ENCODE measurements at places on chromosomes 12 and 14.

- DNase-seq: no peak
Observed at GRCh38 chr14:72617391-72618031, 276.4 kb downstream of the DPF3 start.

DNA sequence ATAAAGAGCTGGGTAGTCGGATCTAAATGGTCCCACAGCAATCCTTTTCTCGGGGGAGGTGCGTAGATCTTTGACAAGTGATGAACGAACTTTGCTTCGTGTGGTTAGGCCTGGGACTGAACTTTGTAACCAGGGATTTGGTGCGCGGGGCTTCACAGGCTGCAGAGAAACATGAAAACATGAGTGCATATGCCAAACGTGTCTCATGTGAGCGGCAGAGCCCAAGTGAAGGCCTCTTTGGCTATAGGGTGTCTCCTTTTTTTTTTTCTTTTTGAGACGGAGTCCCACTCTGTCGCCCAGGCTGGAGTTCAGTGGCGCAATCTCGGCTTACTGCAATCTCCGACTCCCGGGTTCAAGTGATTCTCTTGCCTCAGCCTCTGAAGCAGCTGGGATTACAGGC, 12.0 kb upstream of the RIOX1 start:
- no peak for DNase-seq

DNA sequence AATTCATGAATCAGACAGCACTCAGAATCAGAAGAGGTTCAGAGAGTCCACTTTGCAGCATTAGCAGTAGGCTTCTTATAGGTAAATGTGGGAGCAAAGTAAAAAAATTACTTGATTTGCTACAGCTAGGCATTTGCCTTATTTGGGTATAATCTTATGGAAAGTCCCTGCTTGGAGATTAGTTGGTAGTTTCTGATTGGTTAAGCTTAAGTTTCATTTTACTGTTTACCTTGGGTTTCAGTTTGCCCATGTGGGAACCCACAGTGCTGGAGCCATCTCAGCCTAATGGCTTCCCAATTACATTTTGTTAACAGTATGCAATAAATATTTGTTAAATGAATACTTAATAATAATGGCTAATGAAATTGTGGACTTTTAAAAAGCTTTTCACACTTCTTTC, 311.0 kb upstream of the FLRT2 start:
- DNase-seq: no peak

DNA sequence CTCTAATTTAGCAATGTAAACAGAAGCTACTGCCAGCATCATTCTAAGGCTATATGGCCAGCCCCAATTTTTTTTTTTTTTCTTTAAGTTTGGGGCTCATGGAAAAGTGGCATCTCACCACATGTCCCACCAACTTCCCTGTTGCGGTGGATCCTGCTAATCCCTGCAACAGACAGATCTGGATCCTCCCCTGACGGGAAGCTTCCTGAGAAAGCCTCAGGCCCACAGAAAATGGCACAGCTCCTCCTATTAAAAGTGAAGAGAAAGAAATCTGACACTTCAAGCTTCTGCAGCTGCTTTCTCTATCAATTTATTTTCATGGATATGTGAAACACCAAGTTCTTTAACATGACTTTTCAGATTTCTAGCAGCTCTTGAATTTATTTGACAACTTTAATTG, 433.8 kb upstream of the DCN start:
- no peak for DNase-seq

DNA sequence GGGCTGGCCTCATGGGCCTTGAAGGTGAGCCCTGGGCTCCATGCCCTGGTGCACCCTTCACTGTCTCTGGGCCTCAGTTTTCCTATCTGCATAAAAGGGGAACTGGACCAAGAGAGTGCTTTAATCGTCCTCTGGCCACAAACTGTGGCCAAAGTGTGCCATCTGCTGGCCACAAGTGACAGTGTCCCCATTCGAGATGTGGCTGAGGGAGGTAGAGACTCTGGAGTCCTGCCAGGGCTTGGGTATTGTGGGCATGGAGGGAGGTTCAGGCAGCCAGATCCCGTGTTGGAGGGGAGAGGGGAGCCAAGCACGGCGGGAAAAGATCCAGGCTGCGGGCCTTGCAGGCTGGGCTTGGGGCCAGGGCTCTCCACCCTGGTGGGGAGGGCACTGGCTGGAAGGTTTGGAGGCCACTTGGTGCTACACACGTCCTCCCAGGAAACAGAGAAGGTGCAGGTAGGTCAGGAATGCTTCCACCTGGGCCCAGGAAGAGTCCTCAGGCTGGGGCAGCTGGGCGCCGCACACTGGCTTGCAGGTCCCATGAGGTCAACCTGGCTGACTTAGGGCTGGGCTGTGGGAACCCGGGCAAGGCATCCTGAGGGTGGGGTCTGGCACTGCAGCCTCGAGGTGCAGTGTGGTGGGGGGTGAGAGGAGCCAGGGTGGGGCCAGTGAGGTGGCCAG, 7.3 kb upstream of the KIF26A start:
- DNase-seq: peak; percentile 4

DNA sequence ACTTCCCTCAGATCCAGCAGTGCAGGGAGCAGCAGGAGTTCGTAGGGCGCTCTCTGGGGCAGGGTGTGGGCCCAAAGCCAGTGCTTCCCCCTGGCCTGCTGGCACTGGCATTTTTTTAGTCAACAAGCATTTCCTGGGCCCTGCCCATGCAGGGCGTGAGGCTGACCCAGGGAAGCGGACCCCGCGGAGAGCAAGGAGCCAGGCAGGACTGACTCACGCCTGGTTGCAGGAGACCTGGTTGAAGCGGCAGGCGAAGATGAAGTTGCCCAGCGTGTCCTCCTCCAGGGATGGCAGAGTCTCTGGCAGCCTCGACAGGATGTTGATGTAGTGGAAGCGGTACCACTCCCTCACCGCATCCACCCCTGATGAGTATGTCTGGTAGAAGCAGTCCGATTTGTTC, 13.5 kb downstream of the SCNN1A start:
- DNase-seq: no peak

DNA sequence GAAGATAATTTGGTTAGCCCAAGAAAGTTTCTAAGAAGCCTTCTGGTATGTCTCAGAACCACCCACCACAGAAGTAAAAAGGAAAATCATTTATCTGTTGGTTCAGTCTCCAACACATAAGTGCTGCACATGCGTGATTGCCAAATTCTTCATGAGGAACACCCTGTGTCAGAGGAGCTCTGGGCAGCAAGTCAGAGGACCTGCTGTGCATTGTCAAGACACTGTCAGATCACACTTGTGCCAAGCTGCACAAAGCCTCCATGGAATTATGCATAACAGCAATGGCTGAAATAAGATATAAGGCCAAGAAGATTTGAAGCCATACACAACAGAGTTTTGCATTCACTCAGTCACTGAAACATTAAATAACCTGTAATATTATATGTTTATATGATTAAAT, 1304.7 kb upstream of the FLRT2 start:
- no peak for DNase-seq

DNA sequence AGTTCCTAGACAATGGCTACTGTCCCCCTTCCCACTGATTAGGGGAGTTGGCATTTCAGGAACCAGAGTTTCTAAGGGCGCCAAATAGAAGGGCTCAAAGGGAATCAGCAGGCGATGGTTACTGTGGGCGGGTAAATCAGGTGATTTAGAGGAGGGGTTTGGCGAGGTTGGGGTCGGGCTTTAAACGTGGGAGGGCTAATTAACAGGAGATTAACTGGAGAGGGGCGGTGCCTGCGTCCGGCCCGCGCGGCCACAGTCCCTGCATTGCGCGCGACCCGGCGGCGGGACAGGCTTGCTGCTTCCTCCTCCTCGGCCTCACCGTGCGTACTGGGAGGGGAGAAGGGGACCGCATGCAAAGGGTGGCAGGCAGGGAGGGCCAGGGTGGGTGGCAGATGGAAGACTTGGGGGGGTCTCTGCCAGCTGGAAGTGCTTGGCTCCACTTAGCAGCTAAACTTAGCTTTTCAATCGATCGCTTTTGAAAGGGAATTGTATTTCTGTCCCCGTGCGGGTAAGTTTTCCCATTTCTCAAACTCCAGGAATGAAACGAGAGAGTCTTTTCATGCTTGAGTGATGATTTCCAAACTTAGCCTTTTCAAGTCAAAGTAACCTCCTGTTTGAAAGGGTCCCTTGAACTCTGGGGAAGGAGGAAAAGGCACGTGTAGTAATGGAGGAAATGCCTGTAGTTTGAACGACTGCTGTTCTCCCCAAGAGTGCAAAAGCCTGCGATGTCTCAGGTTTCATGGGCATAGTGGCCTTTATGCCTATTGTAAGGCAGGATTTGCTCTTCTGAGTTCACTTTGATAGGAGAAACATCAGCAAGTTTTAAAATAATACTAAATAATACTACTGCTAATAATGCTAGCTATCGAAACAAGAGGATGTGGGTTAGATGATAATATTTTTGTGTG, at the start of gene MGST1:
TSS of gene MGST1 (plus strand) at position 255 of the 908 bp plus-strand sequence. CDS start 6,608 bp downstream, outside the sequence.
- peak; percentile 55 for DNase-seq

GRCh38 chr14:87434011-87434410, 559.0 kb downstream of the GALC start:
- no peak for DNase-seq

- DNase-seq: no peak
Observed at GRCh38 chr14:69770559-69770958, 3.6 kb downstream of the SRSF5 start.

- no peak for DNase-seq
Observed at GRCh38 chr12:12689647-12690300, 6.2 kb downstream of the GPR19 start.

DNA sequence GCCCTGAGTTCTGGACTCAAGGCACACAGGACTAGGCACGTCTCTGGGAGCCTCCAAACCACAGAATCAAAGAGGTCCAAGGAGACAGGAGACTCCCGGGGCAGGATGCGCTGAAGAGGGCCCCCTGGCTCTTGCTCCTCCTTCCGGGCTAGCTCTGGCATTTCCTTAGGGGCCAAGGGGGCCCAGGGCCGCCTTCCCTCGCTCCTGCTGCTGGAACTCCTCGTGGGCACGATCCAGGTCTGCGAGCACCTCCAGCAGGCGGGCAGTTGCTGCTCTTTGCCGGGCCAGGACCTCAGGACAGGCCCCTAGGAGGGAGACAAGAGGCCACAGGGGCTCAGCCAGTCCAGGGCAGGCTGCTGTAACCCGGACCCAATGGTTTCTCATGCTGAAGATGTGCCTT, 35.8 kb downstream of the RASAL1 start:
- DNase-seq: no peak

GRCh38 chr12:59620326-59620725, 24.5 kb downstream of the SLC16A7 start:
- DNase-seq: no peak

DNA sequence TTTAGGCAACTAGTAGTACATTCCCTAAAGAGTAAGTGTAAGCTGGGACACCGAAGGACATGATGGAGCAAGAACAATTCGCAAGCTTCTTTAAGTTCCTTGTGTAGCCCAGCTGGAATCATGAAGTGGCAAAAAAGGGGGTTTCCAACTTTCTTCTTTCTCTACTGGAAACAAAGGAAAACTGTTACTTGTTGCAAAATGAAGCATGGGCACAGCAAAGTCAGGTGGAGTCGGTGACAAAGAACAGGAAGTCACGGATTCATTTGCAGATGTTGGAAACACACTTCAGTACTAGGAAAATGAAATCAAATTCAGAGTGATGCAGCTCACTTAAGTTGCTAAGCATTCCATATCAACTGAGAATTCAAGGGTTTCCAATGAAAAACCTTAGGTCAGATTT, 706.9 kb upstream of the STXBP6 start:
- DNase-seq: no peak

DNA sequence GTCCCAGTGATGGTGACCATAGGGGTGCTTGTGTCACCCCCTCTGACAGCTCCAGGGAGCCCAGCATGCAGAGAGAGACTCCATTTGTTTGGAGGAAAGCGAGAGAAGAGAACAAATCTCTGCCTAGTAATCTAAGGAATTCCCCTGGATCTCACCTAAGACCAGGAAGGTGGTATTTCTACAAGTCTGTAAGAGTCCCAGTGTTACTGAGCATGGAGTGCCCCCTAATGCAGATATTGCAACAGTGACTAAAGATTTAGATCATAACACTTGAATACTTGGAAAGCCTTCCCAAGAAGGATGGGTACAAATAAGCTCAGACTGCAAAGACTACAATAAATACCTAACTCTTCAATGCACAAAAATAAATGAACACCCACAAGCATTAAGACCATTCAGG, 360.4 kb upstream of the GARIN6 start:
- DNase-seq: no peak

DNA sequence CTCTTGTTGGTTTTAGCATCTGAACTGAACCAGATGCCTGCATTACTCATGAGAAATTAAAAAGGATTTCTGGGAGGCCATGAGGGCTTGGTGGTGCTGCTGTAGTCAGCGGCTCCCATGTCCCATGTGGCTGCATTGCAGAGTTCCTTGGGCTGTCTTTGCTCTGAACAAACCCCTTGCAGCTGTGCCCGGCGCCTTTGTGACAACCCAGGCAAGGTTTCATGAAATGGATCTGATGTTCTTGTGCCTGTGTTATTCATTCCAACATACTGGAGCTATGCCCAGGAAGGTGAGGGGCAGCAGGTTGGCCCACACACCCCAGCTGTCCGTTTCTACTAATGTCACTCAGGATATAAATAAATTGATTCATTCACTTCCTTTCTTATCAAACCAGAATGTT, 40.8 kb downstream of the TGFB3 start:
- peak; percentile 8 for DNase-seq

- no peak for DNase-seq
Observed at GRCh38 chr12:117019866-117020265, 79.3 kb downstream of the TESC start.

DNA sequence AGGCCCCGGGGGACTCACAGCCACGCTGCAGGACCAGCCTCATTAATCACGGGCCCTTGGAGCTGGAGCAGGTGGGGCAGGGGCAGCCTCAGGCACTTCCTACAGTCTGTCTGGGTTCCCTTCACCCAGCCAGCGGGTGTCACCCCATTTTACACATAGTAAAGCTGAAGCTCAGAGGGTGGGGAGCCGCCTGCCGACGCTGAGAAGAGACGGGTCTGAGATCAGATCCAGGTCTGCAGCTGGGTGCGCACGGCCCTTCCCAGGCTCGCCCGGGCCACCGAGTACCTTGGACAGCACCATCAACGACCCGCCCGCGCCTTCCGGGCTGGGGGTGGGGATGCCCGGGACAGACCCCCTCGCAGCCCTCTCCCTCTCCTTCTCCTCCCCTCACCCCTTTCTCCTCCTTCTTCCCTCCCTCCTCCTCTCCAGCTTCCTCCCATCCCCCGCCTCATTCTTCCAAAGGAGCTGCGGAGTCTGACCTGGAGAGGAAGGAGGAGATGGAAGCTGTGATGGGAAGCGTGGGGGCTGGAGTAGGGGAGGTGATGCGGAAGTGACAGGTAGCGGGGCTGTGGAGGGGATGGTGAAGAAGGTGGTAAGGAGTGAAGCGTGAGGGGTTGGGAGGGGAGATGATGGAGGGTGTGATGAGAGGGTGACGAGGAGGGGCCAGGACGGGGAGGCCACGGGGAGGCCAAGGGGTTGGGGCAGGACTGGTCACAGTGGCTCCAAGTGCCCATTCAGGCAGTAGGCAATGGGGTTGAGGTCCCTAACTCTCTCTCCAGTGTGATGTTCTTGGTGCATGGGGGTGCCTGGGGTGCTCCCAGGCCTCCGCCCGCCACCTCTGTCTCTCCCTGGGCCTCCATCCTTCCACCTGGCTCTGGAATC, 8.8 kb downstream of the DTX1 start:
- DNase-seq: no peak

- DNase-seq: peak; percentile 71
Observed at GRCh38 chr12:70733385-70733784, 96.2 kb upstream of the PTPRB start.
